ENCODE measurements at places on chromosomes 6 and 20. TPM values are rescaled to one million over a fixed set of nuclear protein-coding genes. Genes with fewer than 3 reads are reported as not detected.

Gene C4A
- 0.96 TPM for total RNA-seq

Gene MROH8
- total RNA-seq = 0.10 TPM

Gene LHFPL5
- not detected for total RNA-seq

Gene PLEKHG1
- 0.12 TPM for total RNA-seq

Gene CST7
- 77.4 TPM for total RNA-seq

Gene BHLHE23
- not detected for total RNA-seq

Gene ID1
- 437 TPM for total RNA-seq

Gene BPHL
- 24.8 TPM for total RNA-seq

Gene PLG
- not detected for total RNA-seq

DNA sequence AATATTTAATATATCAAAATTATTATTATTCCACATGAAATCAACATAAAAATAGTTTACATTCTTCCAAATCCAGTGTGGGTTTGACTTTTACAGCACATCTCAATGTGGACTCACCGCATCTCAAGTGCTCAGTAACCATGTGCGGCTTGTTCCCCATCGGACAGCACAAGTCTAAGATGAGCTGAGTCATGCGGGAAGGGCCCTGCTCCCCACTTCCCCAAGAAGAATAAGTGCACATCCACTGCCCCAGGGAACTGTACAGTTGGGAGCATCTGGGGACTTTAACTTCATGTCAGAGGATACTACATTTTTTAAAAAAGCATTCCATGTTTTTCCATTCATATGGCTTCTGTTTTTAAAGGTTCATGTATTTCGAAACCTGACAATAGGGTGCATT, 325.6 kb downstream of the BTBD3 start:
- peak; percentile 59 for DNase-seq

GRCh38 chr6:23633996-23634395, 492.0 kb upstream of the NRSN1 start:
- DNase-seq = no peak

DNA sequence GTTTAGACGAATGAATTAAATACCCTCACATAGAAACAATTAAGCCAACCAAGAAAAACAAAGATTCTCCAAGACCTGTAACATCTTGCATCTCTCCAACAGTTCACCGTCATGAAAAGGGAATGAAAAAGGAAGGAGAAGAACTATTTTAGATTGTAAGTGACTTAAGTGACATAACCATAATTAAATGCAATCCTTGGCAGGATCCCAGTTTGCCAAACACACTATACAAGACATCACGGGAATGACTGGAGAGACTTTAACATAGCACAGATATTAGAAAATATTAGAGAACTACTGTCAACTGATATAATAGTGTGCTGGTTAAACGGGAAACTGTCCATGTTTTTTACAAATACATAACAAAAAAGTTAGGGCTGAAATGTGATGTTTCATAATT, 22.2 kb downstream of the EPB41L2 start:
- no peak for DNase-seq

DNA sequence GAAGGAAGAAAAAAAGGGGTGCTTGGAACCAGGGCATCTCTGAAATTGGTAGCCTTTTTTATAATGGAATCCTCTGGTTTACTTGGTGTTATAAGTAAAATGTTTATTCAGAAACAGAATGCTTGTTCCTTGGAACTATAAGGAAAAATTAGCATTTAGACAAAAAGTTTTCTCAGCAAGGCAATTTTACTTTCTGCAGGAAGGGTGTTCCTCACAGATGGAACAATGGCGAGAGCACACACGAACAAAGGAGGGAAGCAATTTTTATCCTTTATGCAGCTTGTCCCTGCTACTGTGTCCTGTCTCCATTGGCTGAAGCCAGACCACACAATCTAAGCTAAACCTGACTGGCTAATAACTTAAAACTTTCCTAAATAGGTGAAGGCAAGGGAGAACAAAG, 22.7 kb upstream of the FANCE start:
- no peak for DNase-seq

DNA sequence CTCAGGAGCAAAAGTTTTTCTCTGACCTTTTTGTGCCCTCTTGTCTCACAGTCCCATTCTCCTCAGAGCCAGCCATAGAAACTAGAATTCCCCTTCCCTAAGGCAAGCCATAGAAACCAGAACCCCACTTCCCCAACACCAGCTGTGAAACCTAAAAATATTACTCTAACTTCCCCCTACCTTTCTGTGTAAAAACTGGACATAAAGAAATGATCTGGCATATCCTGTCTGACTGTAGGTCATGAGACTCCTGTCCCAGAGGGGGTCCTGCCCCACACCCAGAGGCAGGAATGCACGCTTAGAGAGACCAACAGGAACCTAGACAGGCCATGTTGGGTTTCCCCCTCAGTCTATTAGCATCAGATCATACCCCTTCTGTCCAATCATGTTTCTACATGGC, 140.6 kb upstream of the SLC22A16 start:
- no peak for DNase-seq

- DNase-seq = no peak
These were observed 14.6 kb upstream of the C20orf204 start for GRCh38 chr20:64021124-64021975.

GRCh38 chr20:8043687-8044282, 24.2 kb upstream of the TMX4 start:
- DNase-seq = peak; percentile 63

DNA sequence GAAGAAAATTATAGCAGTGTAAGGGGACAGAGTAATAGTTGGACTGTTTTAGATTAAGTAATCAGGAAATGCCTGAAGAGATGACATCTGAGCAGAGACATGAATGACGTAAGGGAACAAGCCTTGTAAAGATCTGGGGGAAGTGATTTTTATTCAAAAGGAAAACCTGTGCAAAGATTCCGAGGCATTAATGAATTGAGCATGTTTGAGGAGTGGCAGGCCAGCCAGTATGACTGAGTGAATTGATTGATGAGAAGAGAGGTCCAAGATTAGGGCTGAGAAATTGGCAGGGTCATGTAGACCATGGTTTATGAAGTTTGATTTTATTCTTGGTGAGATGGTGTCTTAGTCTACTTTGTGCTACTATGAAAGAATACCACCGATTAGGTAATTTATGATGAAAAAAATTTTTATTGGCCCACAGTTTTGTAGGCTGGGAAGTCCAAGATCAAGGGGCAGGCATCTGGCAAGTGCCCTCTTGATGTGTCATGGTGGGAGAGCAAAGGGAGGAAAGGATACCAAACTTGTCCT, 95.1 kb downstream of the LIN28B start:
- DNase-seq = no peak

GRCh38 chr20:3674447-3674846, 7.4 kb downstream of the ADAM33 start:
- no peak for DNase-seq

DNA sequence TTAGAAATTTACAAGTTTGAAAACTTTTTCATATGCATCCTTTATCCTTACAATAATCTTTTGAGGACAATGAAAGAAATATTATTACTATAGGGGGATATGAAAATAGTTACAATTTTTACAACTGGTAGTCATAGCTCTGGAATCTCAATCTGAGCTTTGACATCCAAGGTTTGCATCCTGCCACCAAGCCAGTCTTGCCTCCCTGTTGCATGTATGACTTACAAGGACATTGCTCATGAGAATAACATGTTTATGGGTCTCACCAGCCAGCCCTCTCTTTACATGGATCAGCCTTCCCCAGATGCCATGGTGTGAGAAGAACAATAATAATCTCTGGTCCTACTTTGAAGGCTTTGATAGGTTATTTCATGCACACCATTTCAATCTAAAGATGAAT, 67.5 kb downstream of the THEMIS start:
- no peak for DNase-seq

GRCh38 chr20:14414560-14414959, 77.1 kb upstream of the FLRT3 start:
- no peak for DNase-seq

DNA sequence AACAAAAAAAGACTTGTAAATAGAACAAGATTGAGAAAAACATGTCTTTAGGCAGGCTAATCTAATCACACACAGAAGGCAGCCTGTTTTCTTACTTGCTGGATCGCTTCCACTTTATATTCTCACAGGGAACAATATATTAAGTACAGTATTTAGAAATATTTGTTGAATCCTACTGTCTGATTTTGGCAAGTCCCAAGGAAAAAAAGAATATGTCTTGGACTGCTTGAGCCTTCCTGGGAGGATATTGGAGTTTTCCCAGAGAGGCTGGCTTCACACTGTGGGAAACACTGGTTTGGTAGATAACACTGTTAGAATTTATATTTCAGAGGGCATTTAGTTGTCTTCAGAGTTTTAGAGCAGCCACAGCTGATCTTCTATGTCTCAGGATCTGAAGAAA, 229.7 kb downstream of the PRL start:
- DNase-seq = no peak

DNA sequence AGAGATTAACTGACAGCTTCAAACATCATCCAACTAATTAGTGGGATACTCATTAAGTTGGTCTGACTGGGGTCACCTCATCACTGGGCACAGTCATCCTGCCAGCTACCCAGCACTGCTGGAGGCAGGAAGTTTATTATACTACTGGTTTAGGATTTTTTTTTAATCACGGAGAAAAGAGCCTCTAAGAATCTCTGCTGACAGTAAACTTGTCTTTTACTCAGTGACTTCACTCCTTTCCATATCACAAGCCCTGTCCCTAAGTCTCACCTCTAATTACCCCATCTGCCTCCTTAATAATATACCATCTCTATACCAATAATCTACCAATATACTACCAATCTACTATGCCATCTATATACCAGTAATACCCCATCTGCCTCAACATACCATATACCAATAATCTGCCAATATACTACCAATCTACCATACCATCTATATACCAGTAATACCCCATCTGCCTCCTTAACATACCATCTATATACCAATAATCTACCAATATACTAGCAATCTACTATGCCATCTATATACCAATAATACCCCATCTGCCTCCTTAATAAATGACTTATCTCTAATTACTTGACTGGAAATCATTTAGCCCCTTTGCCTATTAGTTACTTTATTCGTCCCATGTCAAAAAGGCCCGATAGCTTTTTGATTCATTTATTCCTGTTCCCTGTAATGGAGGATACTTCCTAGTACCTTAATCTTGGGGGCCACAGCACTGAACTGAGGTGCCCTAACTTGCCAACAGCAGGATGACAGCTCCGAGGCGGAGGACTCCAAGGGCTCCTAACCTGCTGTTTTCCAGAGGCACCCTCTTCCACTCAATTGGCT, 5.0 kb downstream of the ATP5F1E start:
- DNase-seq = no peak

- DNase-seq = no peak
These were observed 24.0 kb downstream of the PBOV1 start for GRCh38 chr6:138194287-138194686.

GRCh38 chr6:87950614-87951013, 97.0 kb upstream of the SPACA1 start:
- no peak for DNase-seq

GRCh38 chr6:80256691-80257090, 150.2 kb downstream of the BCKDHB start:
- DNase-seq = no peak

DNA sequence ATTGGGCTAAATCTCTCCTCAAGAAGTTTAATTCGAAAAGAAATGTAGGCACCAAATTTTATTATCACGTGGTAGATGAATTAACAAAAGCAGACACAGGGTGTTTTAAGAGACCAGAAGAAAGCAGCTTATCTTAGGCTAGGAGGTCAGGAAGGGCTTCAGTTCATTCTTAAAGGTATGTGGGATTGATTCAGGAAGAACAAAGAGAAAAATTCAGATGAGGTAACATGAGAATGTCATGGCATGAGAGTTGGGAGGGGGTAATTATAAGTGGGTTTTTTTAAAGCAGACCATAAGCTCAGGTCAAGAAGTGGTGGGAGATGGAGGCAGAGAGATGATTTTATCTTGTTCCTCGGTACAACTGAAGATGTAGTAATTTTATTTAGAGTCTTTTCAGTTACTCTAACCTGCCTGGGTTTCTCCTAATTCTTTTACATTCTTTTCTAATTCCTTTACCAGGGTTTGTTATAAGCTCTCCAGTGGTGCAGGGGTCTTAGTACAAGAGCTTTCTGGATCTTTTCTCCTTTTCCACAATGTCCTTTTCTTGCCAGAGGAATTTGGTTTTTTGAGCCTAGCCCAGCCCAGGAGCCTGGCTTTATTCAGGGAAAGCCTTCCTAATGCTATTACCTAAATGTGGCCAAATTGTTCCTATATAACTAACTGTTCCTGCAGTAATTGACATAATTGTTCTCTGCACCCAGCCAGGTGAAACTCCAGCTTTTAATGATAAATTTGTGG, 474.1 kb upstream of the BTBD3 start:
- DNase-seq = no peak

GRCh38 chr6:130216620-130217019, 6.1 kb downstream of the SAMD3 start:
- DNase-seq = no peak

DNA sequence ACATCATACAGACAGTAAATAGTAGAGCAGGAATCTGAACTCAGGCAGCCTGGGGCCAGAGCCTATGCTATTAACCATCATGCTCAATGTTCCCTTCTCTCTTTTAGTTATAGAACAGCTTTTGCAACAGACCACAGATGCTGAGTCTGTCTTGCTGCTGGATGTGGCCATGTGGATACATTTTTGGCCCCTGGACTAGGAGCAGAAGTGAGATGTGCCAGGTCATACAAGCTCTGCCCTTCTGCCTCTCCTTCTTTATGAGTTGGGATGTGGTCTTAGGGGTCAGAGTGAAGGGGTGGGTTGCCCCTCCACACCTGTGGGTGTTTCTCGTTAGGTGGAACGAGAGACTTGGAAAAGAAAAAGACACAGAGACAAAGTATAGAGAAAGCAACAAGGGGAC, 14.6 kb upstream of the AARS2 start:
- no peak for DNase-seq

GRCh38 chr6:24313251-24314141, 44.4 kb downstream of the DCDC2 start:
- DNase-seq = peak; percentile 78

DNA sequence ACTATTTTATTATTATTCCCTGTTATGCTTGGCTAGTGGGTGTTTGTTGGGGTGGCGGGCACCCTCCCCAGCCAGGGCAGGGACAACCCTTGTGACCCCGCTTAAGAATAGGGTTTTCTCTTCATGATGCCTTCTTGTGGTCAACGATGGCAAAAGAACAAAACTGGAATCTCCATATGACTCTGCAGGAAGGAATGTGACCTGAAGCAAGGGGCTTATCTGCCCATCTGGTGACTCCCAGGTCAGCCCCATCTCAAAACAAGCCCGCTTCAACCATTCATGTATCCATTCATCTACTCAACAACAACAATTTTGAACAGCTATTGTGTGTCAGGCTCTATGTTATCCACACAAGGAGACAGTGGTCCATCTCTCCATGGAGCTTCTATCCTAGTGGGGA, 30.9 kb upstream of the TGM6 start:
- DNase-seq = peak; percentile 91

- peak; percentile 72 for DNase-seq
These were observed 166.0 kb downstream of the ARID1B start for GRCh38 chr6:156943166-156943565.

DNA sequence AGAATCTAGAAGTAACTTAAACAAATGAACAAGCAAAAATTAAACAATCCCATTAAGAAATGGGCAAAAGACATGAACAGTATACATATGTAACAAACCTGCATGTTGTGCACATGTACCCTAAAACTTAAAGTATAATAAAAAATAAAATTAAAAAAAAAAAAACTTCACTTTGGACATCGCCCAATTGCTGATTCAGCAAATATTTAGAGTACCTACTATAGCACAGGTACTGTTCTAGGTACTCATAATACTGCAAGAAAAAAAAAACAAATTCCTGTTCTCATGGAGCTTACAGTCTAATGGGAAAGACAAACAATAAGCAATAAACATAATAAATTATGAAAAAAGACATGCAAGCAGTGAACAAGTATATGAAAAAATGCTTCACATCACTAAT, 501.5 kb upstream of the HS3ST5 start:
- no peak for DNase-seq

- no peak for DNase-seq
These were observed 466.9 kb downstream of the CBLN4 start for GRCh38 chr20:55538261-55538908.

Data from RPMI7951 (cell line).